ENCODE measurements at places on chromosomes 7 and 10.

- no peak for DNase-seq
These were observed 91.0 kb downstream of the GNAT3 start for GRCh38 chr7:80420876-80421275.

DNA sequence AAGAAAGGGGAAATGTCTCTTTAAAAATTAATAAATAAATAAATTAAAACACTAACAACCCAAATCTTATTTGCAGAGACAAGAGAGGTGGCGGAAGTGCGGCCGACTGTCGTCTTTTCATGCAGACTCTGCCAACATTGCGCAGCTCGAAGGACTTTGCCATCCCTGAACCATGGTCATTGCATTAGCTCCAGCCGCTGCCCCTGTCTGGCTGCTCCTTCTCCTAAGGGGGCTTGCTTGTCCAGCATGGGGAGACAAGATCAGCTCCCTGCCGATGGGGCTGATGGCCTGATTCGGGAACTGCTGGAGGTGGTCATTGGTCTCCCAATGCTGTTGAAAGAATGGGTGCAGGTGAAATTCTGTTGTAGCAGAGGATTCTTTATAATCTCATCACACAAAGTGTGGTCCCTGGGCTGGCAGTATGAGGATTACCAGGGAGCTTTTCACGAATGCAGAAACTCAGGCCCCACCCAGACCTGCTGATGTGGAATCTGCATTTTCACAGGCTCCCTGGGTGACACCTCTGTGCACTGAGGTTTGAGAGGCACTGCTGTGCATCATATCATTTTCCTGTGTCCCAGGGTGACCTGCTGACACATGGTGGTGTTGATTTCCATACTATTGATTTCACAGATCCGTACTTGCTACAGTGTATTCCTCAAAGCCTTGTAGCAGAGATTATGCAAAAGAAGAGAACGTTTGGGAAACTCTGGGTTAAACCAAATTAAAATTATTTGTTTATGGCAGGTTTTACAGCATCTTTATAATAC is 172.4 kb upstream of the ZMIZ1 start:
- DNase-seq: no peak

DNA sequence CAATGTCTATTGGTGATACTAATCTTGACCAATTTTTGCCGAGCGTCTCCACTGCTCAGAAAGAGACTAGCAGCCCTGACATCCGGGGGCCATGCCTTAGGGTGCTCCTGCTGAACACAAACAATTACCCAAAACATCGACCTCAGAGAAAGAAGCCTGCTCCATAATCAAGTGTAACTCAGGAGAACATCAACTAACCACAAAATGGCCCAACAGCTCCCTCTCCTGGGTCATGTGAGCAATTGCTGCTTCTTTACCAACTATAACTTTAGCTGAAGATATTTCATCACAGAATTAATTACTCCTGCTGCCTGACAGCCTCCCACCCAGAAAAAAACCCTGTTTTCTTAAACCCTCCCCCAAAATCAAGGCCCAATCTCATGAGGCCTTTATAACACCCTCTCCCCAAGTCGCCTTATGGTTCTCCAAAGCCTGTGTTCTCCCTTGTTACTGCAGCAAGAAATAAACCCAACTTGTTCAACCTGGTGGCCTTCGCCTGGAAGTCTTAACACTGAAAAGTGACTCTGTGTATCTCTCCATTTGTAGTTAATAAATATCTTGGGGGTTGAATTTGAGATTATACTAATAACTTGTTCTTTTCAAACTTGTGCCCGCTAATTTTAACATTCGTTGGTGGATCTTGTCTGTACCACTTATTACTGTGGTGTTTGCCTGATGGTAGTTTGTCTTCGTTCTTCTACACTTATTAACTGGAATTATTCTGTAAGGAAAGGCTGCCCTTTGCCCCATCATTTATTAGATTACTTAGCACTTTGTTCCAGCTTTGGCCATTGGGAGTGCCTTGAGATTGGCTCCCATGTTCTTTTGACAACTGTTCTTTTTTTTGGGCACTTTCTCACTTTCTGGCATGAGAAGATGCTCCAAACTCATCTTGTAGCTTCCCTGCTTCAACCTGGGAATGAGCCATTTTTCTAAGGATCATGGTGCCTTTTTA is 21.2 kb upstream of the RAMP3 start:
- DNase-seq: no peak

- DNase-seq: no peak
These were observed 275.0 kb upstream of the BMPER start for GRCh38 chr7:33630359-33630758.

DNA sequence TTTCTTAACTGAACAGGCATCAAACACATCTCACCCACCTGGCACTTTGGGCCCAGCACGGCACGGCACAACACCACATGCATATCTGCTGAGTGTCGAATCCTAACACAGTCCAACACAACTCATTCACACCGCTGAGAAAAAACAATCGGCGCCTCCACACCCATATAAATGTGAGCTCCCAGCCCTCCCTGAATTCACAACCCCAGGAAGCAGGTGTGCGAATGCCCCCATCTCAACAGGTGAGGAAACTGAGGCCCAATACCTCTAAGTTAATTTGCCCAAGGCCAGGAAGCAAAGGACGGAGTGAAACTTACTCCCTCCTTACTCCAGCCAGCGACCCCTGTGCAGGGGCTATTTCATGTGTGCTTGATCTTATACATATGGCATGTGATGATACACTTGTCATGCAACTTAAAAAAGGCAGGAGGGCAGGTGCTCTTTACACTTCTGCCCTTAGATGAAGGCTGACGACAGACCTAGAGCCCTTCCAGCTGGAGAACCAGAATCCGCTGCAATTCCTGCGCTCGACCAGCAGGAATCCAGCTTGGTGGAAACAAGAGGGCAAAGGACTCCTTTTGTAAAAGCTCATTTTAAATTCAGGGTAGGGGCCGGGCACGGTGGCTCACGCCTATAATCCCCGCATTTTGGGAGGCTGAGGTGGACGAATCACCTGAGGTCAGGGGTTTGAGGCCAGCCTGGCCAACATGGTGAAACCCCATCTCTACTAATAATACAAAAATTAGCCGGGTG is 116.0 kb downstream of the LARP4B start:
- no peak for DNase-seq

- no peak for DNase-seq
These were observed 121.3 kb downstream of the ARID5B start for GRCh38 chr10:62022830-62023229.

- no peak for DNase-seq
These were observed 291.2 kb downstream of the AHR start for GRCh38 chr7:17589671-17590070.

DNA sequence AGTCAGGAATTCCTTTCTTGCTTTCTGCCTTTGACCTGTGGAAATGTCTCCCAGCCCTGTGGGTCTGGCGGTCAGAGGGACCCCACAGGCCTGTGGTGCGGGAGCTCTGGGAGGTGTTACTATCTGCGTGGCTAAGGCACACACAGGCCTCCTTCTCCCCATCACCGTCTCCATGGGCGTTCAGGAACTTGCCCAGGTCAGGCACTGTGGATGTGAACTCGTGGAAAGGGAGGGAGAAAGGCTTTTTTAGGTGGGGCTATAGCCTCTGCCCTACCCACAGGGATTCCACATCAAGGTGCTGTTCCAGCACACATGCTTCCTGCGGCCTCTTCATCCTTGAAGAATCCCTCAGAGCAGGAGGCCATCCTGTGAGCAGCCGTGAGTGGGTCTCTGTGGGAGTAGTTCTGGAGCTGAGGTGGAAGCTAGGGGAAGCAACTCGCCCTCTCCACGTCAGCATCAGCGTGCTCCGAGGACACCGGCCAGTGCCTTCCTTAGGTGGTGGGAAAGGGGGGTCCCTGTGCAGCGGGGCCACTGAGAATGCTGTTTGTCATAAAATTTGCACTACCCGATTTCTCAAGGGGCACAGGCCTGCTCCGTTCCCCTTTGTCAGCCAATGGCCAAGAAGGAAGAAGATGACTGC is 7.5 kb upstream of the ATP6V0E2 start:
- DNase-seq: no peak

DNA sequence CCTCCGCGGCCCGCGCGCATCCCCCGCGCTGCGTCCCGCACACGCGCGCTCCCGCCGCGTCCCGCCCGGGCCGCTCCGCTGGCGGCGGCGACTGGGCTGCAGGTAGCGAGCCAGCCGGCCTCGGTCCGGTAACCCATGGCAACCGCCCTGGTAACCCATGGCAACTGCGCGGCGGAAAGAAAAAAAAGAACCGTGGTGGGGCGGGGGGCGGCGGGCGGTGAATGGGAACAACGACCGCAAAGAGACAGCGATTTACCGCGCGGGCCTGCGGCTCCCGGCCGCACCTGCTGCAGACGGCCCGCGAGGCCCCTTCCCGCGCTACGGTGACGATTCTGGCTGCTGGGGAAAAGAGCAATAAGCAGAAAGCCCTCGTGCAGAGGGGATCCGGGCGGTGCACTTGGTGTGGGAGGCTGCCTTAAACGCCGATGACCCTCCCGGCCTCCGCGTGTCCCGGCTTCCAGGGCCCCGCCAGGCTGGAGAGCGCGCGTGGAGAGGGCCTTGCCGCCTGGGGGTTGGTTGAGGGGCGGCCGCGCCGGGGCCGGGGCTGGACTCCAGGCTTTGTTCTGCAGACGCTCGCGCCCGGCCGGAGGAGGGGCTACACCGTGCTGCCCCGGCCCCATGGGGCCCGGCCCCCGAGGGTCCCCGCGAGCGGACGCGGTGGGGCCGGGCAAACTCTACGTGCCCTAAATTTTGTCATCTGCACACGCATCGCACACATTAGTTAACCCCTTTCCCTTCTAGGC is 84.7 kb downstream of the SNX10 start:
- DNase-seq: no peak

GRCh38 chr7:13875496-13876074 is 113.9 kb downstream of the ETV1 start:
- DNase-seq: no peak

- DNase-seq: no peak
These were observed 66.9 kb downstream of the CFAP46 start for GRCh38 chr10:132875435-132875834.

GRCh38 chr7:20290505-20291111 is 40.1 kb upstream of the ITGB8 start:
- DNase-seq: no peak

DNA sequence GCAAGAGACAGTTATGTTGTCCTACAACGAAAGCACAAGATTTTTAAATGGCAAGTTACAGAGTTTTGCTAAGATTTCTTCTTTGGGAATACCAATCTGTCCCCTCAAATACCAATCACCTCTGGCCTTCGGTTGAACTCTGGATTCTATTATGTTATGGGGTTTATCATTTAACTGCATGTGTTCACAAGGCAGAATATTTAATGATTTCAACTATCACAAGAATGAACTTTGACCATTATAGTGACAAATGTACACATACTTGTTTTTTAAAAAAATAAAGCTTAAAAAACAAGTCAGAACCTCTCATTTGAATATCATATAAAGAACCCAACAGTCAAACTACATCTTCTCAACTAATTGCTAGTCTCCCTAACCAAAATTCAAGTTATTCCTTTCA is 11.3 kb downstream of the OAT start:
- DNase-seq: no peak

DNA sequence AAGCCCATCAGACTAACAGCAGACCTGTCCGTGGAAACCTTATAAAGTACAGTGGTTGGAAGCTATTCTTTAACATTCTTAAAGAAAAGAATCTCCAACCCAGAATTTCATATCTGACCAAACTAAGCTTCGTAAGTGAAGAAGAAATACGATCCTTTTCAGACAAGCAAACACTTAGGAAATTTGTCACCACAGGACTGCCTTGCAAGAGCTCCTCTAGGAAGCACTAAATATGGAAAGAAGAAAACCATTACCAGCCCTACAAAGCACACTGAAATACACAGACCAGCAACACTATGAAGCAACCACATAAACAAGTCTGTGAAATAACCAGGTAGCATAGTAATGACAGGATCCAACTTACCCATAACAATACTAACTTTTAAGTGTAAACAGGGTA is 177.7 kb upstream of the PRSS1 start:
- no peak for DNase-seq

DNA sequence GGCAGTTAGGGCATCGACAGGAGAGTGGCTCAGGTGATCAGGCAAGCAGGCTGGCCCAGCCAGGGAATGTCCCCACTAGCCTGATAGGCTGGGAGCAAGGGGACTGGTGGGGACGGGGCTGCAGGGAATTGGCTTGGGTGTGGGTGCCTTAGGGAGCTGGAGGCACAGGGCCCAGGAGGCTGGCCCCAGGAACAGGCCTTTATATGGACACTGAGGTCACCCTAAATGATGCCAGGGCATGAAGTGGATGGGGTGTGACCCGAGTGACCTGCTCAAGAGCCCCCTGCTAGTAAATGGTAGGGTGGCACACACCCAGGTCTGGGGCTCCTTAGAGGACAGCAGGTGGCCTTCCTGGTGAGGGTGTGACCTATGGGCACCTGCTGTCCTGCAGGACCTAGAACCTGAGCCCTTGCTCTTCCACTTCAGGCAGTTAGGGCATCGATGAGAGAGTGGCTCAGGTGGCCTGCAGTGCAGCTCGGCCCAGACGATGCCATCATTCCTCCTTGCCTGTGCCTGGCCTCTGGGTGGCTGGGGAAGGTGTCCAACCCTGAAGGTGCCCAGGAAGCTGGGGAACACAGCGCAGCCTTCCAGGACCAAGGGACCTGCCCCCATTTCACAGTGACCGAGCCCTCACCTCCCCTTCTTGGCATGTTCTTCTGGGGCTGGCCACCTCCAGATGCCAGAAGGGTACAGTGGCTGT is 51.7 kb upstream of the LEP start:
- DNase-seq: no peak

GRCh38 chr10:78049851-78050250 is 16.2 kb downstream of the RPS24 start:
- DNase-seq: no peak

DNA sequence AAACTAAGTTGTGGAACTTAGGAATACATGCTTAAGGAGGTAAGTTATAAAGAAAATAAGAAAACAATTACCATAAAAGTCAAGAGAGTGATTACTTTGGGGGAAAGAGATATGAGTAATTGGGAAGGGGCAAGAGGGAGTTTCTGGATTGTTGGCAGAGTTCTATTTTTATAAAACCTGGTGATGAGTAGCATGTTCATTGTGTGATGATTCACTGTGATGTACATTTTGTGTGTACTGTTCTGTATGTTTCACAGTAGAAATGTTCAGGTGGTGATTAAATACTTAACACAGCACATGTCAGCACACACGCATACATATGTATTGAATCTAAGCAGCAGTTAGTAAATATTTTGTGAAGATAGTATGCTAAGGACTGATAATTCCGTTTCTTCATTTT is 9.7 kb upstream of the OIT3 start:
- no peak for DNase-seq

DNA sequence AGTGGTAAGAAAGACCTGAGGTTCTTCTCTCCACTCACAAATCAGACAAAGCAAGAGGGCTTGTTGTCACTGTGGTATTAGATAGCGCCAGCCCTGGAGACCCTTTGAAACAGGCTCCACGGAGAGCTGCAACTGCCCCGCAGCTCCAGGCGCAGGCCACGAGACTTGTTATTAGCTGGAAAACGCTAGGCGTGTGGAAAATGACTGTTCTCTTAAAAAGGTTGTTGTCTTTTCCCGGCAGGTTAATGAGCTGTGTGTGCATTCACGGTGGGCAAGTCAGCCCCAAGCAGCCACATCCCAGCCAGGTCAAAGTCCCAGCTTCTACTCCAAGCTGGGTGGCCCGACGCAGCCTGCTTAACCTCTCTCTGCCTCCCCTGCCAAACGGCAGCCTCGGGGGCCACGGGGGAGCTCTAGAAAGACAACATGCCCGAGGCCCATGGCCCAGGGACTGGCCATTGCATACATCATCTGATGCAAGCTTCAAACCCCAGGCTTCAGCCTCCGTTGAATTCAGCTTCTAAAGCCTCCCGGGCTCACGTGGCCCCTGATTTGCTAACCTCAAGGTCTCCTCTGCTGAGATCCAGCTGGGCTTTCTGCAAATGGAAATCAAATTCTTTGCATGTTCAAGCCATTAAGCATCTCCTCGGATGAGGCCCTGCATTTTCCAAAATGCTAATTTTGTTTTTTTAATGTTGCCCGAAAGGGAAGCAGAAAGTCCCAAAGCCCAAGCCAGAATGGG is 61.3 kb upstream of the DNAAF5 start:
- DNase-seq: no peak

Measured in esophagus squamous epithelium (tissue), 5 donors.